Stimulated activated CD4-positive, alpha-beta T cell treated with anti-CD3 and anti-CD28 coated beads, Interleukin-1b, Interleukin-23, amount 100 ng/mL, for 24 hours (primary cell): ENCODE measurements at places on chromosomes 16 and 17.

DNA sequence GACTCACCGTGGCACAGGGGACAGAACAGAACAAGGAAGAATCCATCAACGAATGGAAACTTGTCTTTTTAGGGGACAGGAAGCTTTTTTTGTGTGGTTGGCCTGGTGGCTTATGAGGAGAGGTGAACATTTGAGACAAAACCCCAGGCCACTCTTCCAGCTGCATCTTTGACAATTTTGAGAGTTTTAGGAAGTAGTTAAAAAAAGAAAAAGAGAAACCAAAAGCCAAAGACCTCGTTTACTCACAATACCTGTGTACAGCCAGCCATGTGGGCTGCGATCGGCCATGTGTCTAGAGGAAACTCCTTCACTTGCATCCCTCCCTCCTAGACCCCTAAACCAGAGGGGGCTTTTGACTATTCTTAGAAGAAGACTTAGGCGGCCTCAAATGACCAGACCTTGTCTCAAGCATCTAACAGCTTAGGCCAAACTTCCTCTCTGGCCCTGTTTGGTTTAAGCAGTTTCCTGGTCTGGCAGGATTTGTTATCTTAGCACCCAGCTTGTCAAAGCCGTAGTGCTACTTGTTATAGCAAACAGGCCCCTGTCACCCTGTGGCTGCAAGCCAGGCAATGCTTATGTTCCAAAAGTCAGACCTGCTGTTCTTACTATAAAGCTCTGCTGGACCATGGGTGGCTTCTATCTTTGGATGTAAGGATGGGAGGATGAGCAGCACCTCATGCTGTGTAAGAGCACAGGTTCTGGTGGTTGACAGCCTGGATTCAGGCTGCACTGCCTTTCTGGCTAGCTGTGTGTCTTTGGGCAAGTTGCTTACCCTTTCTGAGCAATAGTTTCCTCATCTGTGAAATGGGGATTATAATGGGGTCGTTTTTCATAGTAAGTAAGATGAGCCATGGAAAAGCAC is 17.7 kb downstream of the KSR1 start:
- DNase-seq, result no peak

DNA sequence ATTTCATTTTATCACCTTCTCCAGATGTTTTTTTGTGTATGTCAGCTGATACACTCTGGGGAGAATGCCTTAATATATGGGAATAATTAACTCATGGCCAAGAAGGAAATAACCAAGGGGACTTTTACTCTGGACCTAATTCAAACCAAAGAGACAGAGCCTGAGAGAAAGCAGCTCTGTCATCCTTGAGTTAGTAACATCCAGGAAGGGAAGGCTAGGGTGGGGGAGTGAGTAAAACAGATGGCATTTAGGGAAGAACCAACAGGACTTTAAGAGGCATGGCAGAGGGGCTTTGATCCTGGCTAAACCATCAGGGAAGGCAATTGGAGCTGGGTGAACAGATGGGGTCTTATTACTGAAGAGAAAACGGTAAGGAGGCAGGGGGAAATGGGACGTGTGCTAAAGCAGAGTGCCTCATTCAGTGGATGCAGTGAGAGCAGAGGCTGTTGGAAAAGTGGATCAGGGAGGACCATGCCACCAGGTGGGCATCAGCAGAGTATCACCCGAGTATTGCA is 2.5 kb upstream of the SMPD3 start:
- DNase-seq, result no peak

GRCh38 chr17:9386401-9386800 is 189.2 kb downstream of the STX8 start:
- DNase-seq, result no peak

GRCh38 chr16:86303787-86304678 is 206.3 kb upstream of the FOXF1 start:
- DNase-seq, result no peak

GRCh38 chr17:78128551-78129350 is at the start of gene TMC6:
TMC6 (minus strand) TSS chr17:78128755; CDS start chr17:78126832, 1,923 bp downstream.
- DNase-seq, result no peak

- no peak for DNase-seq
Measured at GRCh38 chr16:58102665-58103392, 26.4 kb downstream of the CFAP20 start.

- no peak for DNase-seq
Measured at GRCh38 chr16:578232-578869, 8.6 kb downstream of the PIGQ start.

GRCh38 chr17:38735161-38735997 is 5.2 kb downstream of the CISD3 start:
- peak; percentile 70 for DNase-seq

- no peak for DNase-seq
Measured at GRCh38 chr17:16910341-16910740, 61.6 kb downstream of the TNFRSF13B start.

- no peak for DNase-seq
Measured at GRCh38 chr16:11128211-11129141, 127.5 kb downstream of the SOCS1 start.

- DNase-seq, result no peak
Measured at GRCh38 chr17:9670596-9670995, 25.3 kb downstream of the USP43 start.

DNA sequence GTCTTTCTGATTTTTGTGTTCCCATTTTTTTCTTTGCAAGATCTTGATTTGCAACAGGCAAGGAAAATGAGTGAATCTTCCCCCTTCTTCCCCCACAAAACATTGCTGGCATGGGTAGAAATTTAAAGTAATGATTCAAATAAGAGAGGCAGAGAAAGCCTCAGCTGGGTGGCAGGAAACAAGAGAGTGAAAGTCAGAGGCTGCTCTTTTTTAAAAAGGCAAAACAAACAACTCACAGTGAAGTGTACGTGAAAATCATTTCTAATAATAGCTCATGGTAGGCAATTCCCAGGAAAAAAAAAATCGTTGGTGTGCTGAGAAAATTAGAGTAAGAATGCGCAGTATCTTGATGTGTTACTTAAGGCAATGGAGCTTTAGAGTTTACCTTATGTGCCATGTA is 229.5 kb downstream of the FTO start:
- no peak for DNase-seq

DNA sequence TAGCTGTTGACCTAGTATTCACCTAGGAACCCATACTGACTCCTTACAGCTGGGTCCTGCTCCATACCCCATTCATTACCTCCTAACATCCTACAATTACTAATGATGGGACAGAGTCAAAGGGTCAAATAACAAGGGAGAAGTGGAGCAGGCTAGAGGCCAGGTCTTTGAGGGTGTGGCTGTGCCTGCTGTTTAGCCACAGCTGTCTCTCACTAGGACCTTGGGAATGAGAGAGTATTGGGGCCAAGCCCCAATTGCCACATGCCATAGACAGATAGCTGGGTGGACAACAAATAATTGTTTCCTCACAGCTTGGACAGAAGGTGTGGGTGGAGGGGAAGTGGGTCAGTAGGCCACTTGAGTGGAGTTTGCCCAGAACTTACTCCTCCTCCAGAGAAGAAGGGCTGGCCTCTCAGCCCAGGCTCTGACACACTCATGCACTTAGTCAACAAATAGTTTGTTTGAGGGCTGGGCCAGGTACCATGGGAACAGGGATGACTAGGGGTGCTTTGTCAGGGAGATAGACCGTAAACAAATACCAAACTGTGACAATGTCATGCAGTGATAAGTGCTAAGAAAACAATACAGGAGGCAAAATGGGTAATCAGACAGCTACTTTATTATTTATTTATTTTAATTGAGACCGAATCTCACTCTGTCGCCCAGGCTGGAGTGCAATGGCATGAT is 10.2 kb upstream of the CENPT start:
- DNase-seq, result no peak

- DNase-seq, result no peak
Measured at GRCh38 chr17:10261098-10261497, 62.7 kb upstream of the GAS7 start.

GRCh38 chr17:48002266-48002915 is 31.5 kb downstream of the CDK5RAP3 start:
- no peak for DNase-seq

- DNase-seq, result no peak
Measured at GRCh38 chr16:70777973-70778406, 23.0 kb downstream of the VAC14 start.

DNA sequence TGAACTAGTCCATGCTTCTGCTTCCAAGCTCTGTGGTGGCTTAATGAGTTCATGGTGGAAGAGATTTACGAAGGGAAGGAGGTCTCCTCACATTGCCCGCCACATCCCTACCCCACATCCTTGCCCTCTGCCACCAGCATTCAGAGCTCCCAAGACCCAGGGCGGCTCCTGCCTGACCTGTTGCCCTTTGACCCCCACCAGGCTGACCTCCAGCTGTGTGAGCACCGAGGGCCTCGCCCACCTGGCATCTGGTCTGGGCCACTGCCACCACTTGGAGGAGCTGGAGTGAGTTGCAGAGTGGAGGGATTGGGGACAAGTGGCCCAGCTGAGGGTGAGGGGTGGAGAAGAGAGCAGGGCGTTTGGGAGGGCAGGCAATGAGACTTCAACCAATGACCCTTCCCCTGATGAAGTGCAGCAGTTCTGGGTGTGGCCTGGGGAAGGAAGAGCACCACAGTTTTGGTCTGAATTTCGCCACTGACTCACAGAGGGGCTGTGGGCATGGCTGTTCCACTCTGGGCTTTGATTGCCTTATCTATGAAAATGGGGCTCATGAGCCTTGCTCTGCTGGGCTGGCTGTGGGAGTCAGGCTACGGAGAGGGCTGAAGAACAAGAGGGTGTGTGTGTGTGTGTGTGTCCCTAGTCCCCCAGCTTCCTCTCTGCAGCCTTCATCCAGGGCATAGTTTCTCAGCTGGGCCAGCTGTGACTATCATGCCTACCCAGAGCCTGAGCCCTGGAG is 22.6 kb upstream of the CPNE2 start:
- no peak for DNase-seq

DNA sequence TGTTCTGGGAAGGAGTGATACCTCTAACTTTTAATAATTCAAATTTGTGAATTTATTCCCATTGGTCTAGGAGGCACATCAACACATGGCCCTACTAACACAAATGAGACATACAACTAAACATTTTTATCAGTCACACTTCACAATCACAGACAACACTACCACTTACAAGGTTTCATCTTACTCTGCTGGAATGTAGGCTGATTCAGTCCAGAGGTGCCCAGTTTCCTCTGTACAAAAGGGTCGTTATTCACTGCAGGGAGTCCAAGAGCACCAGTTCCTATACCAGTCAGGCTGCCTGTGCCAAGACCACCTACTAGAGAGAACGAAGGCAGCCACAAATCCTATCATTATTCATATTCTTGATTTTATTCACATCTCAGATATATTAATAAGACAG is 41.4 kb downstream of the SETD6 start:
- no peak for DNase-seq

- no peak for DNase-seq
Measured at GRCh38 chr16:17638134-17638533, 167.4 kb upstream of the XYLT1 start.

GRCh38 chr17:16488186-16488967 is 3.6 kb downstream of the LRRC75A start:
- no peak for DNase-seq

DNA sequence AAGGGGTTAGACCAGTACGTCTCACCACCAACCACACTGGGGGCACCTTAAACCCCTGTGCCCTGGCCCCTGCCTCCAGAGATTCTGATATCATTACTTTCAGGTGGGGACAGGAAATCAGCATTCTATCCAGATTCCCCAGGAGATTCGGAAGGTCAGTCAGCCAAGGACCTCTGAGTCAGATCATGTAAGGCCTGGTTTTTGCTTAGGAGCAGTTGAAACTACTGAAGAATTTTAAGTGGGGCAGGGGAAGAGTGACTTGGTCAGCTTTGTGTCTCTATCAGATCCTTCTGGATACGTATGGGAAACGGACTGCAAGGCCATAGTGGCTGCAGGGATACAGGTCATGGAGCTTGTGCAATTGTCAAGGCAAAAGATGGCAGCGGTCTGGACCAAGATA is 9.0 kb downstream of the EMP2 start:
- DNase-seq, result no peak

GRCh38 chr17:6066183-6066948 is 3.8 kb upstream of the WSCD1 start:
- no peak for DNase-seq

GRCh38 chr16:19704321-19705145 is 13.5 kb downstream of the KNOP1 start:
- no peak for DNase-seq

GRCh38 chr17:2075336-2076086 is 20.6 kb downstream of the HIC1 start:
- no peak for DNase-seq

- no peak for DNase-seq
Measured at GRCh38 chr17:27991462-27991993, 50.9 kb upstream of the NLK start.

GRCh38 chr17:3866276-3866675 is 20.2 kb upstream of the NCBP3 start:
- DNase-seq, result no peak
